Stimulated activated CD4-positive, alpha-beta T cell treated with anti-CD3 and anti-CD28 coated beads, Interleukin-12 subunit alpha, Interleukin-12 subunit beta, amount 100 ng/mL, for 48 hours (primary cell): ENCODE measurements at places on chromosomes 6 and 20.

DNA sequence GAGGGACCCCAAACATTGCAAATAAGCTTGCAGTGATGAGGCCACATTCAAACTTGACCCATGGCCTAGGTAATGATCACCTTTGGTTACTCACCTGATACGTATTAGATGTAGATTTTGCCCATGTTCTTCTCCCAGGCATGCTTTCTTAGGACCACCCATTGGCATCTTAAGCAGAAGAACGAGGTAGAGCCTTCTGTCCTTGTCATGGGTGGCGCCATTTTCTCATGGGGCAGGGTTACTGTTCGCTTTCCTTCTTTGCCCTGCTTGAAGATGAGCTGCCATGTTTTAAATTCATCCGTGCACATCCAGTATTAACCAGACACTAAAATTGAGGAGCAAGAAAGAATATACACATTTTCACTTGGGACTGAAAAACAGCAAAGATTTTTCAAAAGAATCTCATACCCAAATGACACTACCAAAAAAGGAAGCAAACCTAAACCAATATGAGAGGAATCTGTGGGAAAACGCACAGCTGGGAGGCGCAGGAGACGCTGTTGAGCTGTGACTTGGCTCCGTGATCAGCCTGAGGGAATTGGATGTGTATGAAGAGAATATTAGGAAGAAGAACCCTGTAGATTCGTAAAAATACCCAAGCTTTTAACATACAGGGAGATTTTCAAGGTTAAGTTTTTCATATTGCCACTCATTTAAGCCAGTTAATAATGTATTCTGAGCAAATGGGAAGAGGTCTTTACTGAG is 36.6 kb downstream of the GMPR start:
- DNase-seq = no peak

- DNase-seq = no peak
Observed at GRCh38 chr6:156842598-156843250, 65.5 kb downstream of the ARID1B start.

DNA sequence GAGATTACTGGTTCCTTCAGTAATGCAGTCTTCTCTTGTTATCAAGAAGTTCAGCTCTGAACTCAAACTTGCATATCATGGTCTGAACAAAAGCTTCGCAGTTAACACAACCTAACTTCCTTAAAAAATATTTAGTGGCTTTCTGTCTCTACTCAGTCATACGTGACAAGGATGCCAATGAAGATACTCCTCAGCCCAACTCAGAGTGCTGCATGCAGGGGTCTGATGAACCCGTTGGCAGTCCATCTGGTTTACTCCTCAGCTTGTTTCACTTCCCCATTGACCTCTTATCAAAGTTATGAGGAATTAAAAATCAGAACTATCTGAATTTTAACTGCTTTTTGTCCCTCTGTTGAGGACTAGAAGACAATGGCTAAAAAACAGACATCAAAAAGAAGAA is 56.6 kb upstream of the RIN2 start:
- DNase-seq = no peak

DNA sequence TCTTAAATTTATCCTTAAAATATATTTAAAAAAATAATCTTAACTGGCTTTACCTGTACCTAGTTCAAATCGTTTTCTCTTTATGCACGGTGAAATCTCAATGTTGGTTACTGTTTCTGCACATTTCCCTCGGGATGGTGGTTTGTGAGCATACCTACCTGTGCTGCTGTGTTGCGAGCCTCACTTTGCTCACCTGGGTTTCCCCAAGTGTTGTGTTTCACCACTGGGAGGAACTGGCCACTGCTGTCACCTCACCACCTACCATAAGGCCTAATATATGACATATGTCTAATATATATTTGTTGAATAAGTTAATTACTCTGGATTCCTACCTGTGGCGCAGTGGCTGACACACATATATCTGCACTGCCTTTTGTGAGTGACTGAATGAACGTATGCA is 493.5 kb upstream of the FLRT3 start:
- no peak for DNase-seq

- DNase-seq = no peak
Observed at GRCh38 chr6:161342039-161342438, 68.2 kb upstream of the AGPAT4 start.

DNA sequence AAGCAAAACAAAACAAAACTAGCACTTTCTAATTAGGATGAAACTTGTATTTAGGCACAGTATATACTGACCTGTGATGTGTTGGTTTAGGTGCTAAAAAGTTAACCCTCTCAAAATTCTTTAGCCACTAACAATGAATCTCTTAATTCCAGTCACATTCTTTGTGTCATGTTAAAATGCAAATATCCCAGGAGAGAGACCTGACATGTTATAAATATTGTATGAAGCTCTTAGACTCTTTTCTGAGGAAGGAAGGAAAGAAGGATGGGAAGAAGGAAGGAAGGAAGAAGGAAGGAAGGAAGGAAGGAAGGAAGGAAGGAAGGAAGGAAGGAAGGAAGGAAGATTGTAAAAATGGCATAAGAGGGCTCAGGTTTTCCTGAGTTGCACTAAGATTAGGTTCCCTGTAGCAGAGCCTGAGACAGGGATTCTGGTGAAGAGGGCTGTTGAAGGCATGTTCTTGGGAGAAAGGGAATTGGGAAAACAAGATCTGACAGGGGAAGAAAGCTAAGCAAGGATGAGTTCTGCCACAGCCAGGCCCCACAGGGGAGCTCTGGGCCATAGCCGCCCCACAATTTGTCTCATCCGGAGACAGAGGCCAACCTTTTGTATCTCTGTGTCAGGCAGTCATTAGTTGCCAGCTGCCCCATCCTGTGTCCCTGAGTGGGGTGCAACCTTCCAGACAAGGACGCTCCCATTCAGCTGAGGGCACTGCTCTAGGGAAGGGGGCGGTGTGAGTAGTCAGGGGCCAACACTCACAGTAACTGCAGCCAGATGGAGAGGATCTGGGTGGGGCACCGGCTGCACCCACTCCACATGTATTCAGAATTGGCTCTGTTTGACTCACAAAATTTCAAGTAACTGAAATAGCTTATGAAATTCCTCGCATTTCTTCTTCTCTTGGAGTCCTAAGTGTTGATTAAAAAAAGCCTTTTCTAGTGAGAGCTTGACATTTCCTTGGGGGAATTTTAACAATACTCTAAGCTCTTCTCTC is 189.3 kb upstream of the ARG1 start:
- DNase-seq = no peak

DNA sequence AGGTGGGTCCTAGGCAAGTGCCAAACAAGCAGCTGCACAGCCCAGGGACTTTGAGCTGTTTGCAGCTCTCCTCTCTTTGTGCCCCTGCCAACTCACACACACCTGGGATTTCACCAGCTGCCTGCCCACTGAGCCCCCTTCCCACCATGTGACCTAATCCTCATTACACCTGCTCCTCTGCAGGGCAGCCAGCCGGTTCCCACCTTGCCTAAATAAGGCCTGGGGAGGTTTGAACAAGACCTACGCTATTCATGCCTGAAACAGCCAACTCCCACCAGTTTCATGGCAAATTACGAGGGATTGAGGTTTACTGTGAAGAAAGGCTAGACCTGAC is 92.6 kb upstream of the SOX4 start:
- DNase-seq = no peak

- DNase-seq = no peak
Observed at GRCh38 chr6:108937170-108937569, 88.9 kb downstream of the ARMC2 start.

GRCh38 chr20:63232235-63233060 is 3.3 kb upstream of the BIRC7 start:
- DNase-seq = no peak
